ENCODE measurements at places on chromosomes 7 and 10.

DNA sequence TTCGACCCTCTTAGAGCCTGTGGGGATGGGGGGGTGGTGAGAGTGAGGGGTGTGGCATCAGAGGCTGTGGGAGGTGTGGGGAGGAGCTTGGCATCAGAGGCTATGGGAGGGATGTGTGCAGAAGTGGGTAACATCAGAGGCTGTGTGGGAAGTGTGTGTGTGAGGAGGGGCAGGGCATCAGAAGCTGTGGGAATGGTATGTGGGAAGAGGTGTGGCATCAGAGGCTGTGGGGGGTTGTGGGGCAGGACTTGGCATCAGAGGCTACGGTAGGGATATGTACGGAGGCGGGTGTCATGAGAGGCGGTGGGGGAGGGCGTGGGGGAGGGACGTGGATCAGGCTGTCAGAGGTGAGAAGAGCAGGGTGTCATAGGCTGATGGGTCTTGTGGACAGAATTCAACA lies 97.4 kb downstream of the SEC23IP start:
- DNase-seq, result no peak

- DNase-seq, result no peak
These were observed 150.5 kb downstream of the THSD7A start for GRCh38 chr7:11681461-11681860.

GRCh38 chr10:101779544-101780186 lies 3.6 kb downstream of the NPM3 start:
- peak; percentile 19 for DNase-seq

DNA sequence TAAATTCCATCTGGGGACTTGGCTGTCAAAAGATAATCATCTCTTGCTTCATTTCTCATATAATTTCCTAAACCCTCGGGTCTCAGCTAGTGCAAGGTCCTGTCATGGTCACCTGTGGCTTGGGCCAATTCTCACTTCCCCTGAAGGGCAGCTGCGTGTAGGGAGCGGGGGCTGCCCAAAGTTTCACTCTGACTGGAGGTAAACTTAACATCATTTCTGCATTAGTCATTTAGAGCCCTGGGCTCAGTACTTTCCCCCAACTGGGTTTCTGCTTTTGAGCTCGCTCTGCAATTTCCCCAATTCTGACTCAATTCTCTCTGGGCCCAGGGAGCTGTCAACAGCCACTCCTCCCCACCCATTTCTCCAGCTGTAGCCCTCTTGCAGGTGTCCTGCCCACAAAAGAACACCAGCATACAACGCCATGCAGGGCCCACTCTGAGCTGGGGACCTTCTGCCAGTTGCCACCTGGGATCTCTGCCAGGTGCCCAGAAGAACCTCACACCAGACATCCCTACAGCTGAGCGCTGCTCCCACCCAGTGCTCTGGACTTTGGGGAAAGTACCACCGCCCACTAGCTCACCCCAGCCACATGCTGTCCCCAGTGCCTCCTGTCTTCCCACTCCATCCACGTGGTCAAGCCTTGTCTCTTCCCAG lies 37.9 kb downstream of the VOPP1 start:
- DNase-seq, result no peak

- no peak for DNase-seq
These were observed 28.7 kb downstream of the ZEB1 start for GRCh38 chr10:31347705-31348104.

DNA sequence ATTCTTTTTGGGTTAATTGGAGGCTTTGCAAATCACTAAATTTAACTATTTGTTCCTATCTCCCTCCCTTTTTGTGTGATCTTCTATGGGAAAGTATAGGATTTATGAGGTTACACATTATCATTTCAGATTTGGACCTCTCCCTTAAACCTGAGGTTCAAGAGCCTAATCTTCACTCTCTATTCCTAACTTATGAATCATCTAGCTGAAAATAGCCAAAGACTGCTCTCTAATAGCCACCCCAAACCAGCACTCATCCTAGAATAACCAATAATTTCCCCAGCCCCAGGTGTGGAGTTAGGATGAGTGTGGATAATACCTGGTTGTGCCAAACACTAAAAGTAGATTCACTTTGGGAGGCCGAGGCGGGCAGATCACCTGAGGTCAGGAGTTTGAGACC lies 499.2 kb downstream of the GFRA1 start:
- no peak for DNase-seq

DNA sequence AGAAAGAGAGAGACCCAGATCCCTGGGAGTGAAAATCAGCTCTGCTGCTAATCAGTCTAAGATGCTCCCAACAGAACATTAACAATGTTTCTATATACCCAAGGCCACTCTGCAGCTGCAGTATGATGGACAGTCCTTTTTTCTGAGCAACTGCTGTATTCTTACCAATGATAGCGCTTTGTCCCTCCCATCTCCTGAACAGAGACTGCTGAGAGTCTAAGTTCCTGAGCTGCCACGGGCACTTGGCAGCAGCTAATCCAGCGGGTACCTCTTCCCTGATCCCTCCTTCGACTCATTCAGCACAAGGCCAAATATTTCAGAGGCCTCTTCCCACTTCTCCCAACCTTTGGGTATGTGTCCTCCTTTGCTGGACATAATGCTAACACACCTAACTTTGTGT lies 7.7 kb downstream of the CPVL start:
- DNase-seq, result no peak

DNA sequence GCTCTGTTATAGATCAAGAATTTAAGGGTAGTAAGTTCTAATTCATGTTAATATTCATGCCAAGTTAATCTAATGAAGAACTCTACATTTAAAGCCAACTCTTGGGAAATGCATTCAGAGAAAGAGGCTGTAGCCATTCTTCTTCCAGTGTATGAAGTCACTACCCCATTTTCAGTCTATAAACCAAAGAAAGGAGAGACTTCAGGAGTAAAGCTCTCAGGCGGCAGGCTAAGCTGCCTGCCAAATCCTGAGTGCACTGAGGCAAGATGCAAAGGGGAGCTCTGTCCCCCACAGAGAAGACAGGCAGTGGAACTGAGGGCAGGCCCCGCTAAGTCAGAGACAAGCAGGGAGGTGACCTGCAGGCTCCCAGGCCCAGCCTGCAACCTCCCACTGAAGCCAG lies 41.5 kb downstream of the SLIT1 start:
- DNase-seq, result no peak

DNA sequence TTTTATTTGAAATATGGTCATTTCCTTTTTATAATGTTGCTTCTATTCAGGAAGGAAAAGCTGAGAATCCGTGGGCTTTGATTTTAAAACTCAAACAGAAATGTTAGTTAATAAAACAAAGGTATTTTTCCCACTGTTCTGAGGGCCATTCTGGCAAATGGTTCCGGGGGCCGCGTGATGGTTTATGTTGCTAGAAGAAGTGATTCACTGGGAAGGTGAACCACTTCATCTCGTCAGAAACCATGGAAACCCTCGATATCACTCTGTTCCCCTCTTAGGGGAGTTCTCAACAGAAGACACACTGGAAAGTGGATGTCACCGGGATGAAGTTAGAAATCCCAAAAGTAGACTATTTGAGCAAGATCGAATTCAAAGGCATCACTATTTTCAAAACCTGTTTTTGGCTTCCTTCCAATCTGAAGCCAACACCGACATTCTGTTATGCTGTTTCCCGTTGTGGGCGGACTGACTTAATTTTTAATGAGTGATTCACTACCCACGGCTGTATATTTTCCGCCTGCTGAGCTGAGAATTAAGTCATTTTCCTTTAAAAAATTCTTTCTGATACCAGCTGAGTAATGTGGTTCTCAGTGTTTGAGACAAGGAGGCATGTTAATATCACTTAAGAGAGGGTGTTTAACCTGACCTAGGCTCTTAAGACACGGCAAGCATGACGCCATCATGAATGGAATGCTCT lies 84.1 kb downstream of the PTPRE start:
- no peak for DNase-seq

DNA sequence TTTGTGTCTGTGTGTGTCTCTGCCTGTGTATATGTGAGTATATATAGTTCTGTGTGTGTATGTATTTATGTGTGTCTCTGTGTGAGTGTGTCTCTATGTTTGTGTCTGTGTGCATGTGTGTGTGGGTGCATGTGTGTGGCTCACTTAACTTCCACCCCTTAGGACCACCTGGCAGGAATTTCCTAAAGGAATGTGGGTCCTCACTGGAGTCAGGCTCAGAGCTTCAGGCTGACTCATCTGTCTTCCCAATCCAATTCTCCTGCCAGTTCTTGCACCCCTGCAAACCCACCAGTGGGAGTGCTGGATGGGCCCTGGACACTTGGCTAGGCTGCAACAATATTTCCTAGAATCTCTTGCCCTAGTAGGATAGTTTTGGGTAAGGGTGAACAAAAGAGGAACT lies 70.2 kb upstream of the GRB10 start:
- DNase-seq, result no peak

DNA sequence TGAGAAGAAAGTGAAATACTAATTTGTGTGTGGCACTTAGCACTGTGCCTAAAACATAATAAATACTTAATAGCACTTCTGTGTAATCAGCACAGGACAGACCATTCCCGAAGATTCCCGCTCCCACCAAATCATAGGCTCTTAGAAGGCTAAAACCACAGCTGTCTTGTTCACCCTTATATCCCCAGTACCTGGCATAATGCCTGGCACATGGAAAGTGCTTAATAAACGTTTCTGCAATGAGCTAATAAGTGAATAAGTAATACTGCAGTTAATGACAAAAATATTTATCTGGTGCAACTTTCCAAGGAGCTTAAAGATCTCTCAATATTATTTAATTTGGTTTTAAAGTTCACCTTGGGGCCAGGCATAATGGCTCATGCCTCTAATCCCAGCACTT lies 43.2 kb downstream of the MTURN start:
- DNase-seq, result no peak

DNA sequence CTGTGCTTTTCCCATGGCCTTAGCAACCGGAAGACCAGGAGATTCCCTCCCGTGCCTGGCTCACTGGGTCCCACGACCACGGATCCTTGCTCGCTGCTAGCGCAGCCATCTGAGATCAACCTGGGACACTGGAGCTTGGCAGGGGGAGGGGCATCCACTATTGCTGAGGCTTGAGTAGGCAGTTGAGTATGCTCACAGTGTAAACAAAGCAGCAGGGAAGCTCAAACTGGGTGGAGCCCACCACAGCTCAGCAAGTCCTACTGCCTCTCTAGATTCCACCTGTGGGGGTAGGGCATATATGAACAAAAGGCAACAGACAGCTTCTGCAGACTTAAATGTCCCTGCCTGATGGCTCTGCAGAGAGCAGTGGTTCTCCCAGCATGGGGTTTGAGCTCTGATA lies 697.0 kb downstream of the SORCS1 start:
- no peak for DNase-seq

GRCh38 chr7:68613405-68613804 lies 984.9 kb upstream of the AUTS2 start:
- DNase-seq, result no peak
